Activated CD4-positive, alpha-beta T cell treated with anti-CD3 and anti-CD28 coated beads for 1 hour (primary cell): ENCODE measurements at places on chromosomes 4 and X.
A peak's percentile ranks its signal among the peaks of the same experiment; 100 is the strongest.

- DNase-seq: no peak
These were observed 25.5 kb upstream of the FAM9C start for GRCh38 chrX:13069771-13070416.

GRCh38 chr4:11368701-11369115 lies 60.0 kb downstream of the HS3ST1 start:
- no peak for DNase-seq

DNA sequence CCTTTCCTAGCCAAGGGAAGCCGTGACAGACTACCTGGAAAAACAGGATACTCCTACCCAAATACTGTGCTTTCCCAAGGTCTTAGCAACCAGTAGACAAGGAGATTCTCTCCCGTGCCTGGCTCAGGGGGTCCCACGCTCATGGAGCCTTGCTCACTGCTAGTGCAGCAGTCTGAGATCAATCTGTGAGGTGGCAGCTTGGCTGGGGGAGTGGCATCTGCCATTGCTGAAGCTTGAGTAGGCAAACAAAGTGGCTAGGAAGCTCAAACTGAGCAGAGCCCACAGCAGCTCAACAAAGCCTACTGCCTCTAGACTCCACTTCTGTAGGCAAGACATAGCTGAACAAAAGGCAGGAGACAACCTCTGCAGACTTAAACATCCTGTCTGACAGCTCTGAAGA lies 177.1 kb downstream of the PARM1 start:
- no peak for DNase-seq

GRCh38 chr4:64497491-64497890 lies 88.2 kb upstream of the TECRL start:
- no peak for DNase-seq

GRCh38 chrX:76253432-76253831 lies 80.6 kb downstream of the PBDC1 start:
- DNase-seq: peak; percentile 14

GRCh38 chrX:40943093-40943641 lies 142.1 kb upstream of the USP9X start:
- DNase-seq: no peak

DNA sequence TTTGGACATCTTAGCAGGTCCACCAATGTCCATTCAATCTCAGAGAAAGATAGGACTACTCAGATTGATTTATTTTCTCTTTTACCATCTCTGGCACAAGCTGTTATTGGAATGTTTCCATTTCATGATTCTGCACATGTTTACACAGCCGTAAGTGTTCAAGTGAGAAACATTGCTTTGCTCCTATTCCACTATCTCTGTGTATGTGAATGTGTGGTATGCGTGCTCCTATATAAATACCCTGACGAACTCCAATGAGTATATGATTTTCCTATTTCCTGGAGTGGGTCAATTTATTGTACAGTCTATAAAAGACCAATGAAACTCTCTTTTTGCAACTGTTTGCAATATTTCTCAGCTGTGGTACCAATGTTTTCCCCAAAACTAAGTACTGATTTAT lies 221.0 kb upstream of the GALNT7 start:
- DNase-seq: no peak

DNA sequence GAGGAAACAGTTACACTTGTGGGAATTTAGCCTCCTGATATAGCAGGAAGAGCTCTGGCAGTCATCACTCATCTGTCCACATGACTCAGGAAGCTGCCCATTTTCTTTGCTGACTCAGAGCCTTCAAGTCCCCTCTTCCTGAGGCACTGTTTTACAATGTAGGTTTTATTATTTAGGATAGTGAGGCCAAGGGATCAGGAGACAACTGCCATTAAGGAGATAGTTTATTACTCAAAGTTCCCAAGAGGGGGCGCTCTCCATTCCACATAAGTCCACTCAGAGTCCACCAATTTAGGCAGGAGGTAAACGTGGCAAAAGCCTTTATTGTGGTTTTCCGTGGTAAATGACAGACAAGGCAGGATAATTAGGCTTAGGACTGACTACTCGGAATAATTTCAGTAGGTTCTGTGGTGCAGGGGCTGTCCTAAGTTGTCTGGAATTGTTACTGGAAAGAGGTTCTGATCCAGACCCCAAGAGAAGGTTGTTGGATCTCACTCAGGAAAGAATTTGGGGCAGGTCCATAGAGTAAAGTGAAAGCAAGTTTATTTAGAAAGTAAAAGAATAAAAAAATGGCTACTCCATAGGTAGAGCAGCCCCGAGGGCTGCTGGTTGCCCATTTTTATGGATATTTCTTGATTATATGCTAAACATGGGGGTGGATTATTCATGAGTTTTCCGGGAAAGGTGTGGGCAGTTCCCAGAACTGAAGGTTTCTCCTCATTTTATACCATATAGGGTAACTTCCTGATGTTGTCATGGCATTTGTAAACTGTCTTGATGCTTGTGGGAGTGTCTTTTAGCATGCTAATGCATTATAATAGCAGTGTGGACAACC lies 96.0 kb upstream of the RAB40AL start:
- no peak for DNase-seq

GRCh38 chrX:73447311-73447794 lies 500 bp downstream of the CDX4 start:
- no peak for DNase-seq

GRCh38 chr4:82710197-82710929 lies 88.2 kb downstream of the SCD5 start:
- no peak for DNase-seq

- peak; percentile 49 for DNase-seq
These were observed 44.7 kb downstream of the PRPS1 start for GRCh38 chrX:107672955-107673378.

GRCh38 chrX:11929476-11929875 lies 171.4 kb downstream of the MSL3 start:
- DNase-seq: no peak

DNA sequence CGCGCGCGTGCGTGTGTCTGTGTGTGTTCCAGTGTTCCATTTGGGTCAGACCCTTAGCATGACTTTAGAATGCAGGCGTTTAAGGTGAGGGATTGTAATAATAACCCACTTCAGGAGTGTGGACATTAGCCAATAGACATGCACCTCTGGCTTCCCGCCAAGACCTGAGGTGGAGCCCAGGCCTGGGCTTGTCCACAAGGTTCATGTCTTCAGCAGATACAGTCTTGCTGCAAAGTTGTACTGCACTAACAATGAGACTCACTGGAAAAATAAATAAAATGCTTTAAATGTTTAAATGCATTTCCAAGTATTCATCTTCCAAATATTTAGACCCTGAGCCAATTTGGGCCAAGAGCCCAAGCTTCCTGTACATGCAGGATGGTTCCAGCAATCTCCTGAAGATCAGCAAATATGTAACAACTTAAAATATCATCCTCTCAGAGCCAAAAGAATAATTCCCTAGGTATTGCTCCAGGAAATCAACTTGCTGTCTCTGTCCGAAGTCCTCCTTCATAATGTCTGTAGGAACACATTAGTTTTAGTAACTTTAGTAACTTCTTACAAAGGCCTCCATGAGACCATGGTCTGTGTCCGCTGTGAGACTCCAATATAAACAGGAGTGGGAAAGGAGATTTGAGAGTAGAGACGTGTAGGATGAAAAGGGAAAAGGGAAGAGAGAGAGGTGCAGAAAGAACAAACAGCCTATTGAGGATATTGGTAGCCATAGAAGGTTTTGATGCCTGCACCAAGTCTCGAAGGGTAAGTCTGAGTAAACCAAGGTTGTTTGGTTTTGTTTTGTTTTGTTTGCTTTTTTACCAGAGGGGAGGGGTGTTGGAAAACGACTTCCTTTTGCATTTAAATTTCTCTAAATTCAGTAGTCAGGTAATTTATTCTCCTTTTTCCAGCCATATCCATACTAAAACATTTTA lies 98.5 kb upstream of the KLF3 start:
- no peak for DNase-seq

GRCh38 chr4:181517491-181517890 lies 725.7 kb upstream of the TENM3 start:
- DNase-seq: no peak

GRCh38 chr4:5927116-5927515 lies 34.2 kb upstream of the CRMP1 start:
- DNase-seq: no peak

GRCh38 chrX:42955349-42955748 lies 177.4 kb upstream of the PPP1R2C start:
- no peak for DNase-seq

DNA sequence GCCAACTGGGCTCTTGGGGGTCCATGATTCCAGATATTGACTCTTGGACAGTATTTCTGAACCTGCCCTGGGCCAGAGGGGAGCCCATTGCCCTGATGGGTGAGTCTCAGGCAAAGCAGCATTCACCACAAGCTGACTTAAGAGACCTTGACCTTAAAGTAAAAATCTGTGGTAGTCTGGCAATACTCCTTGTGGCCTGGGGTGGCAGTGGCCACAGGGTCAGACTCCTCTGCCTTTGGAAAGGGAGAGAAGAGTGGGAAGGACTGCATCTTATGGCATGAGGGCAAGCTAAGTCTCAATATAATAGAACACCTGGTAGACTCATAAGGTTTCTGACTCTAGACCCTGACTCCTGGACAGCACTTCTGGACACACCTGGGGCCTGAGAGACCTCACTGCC lies 340.3 kb upstream of the MAD2L1 start:
- DNase-seq: no peak

- no peak for DNase-seq
These were observed 12.4 kb downstream of the BOD1L1 start for GRCh38 chr4:13615161-13615560.

GRCh38 chr4:110104661-110105060 lies 93.8 kb downstream of the ELOVL6 start:
- DNase-seq: no peak

DNA sequence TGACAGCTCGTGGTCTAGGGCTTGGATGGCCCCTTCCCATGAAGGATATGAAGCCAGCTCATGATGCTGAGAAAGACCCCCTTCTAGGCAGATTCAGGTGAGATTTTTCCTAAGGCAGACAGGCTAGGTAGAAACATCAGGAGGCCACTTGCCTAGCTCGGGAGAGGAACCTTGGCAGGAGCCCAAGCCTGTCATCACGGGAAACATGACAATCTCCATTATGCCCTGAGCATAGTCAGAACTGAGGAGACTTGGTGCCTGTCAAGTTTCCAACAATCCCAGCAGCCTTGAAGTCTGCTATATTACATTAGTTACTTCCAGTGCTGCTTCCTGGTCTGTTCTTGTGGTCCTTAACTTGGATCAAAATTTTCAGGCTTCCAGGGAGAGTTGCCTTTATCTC lies 18.7 kb upstream of the WDR1 start:
- DNase-seq: no peak

DNA sequence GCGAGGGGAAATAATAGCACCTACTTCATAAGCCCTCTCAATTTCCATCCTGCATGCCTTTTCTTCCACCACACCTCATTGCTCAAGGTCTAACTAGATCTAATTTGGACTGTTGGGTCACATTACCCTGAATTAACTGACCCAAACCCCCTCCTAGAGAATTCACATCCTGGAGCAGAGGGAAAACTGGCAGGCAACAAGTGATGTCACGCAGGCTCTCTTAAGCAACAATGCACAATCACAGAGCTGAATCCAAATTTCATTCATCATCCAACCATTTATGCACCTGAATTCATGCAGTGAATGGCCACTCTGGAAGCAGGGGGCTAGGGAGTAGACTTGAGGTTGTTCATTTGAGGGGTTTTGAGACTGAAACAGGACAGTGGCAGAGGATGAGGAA lies 107.7 kb upstream of the HUWE1 start:
- no peak for DNase-seq

- DNase-seq: no peak
These were observed 63.8 kb downstream of the CD99L2 start for GRCh38 chrX:150834695-150835094.

GRCh38 chrX:119071381-119071780 lies 1.4 kb upstream of the CT47C1 start:
- no peak for DNase-seq

DNA sequence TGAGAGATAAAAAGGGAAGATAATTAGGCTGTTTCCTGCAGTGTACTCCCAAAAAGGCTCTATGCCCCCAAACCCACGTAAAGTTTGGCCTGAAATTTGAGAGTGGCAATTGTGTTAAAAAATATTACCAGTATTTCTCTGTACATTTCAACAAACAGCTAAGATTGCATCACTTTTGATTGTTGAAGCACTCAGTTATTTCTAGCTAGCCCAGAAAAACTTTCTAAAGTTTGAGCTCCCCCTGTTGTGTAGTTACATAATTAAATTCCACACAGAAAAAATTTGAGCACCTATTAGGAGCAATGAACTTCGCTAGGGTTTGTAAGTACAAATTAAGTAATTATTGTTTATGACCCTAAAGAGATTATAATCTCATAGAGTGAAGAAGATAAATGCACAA lies 109.4 kb downstream of the DLG3 start:
- DNase-seq: no peak

GRCh38 chrX:57137501-57137900 lies 304 bp upstream of the SPIN2A start:
- no peak for DNase-seq

GRCh38 chr4:80071604-80072227 lies 1.3 kb downstream of the ANTXR2 start:
- DNase-seq: no peak

DNA sequence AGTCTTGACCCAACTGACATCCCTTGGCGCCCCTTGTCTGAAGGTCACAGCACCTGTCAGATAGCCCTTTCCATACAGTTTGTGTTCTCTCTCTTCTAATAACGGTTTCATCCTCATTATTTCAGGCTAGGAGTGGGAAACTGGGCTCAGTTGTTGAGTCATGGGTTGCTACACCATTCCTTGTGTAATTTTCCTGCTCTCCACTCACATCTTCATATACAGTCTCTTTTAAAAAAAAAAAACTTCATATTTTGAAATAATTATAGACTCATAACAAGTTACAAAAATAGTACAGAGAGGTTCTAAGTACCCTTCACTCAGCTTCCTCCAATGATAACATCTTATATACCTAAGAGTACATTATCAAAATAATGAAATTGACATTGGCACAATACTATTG lies 60.2 kb upstream of the GRPR start:
- no peak for DNase-seq

GRCh38 chrX:2875798-2876399 lies 47.2 kb downstream of the GYG2 start:
- no peak for DNase-seq
